ENCODE measurements at places on chromosomes 7 and 10.
A peak's percentile ranks its signal among the peaks of the same experiment; 100 is the strongest.

DNA sequence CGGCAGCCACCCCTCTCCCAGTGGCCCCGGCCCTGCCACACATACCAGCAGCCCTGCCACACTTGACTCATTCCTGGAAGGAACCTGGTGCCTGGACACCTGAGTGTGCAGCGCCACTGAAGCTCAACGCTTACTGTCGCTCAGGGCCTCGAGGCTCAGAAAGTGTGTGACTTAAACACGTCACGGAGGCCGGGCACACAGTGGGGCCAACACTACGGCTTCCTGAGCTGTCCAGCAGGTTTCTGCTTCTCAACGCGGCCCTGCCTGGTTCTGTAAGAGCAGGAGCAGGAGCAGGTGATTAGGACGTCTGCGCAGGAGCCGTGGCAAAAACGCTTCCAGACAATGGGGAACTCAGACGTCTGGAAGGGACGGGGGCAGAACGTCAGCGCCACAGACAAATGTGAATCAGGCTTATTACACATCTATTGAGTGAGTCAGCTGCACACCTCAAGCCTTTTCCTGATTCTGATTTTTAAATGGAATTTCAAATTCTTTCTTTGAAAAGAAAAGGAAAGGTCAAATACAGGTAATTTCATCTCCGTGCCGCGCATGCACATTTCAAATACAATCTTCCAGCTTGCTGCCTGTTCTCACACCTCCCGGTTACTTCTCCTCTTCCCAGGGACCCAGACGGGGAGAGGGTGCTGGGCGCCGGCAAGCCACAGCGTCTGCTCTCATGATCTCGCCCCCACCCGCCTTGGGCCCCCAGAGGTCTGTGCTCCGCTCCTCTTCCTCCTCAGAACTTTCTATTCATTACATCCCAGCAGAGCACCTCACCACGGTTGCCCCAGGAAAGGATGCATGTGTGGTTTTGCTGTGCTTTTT lies 66.6 kb downstream of the ADARB2 start:
- no peak for DNase-seq

- no peak for DNase-seq
Measured at GRCh38 chr10:132537684-132538001, at the start of gene INPP5A. Gene INPP5A (plus strand): TSS chr10:132537787. CDS start chr10:132538097, 310 bp downstream.

DNA sequence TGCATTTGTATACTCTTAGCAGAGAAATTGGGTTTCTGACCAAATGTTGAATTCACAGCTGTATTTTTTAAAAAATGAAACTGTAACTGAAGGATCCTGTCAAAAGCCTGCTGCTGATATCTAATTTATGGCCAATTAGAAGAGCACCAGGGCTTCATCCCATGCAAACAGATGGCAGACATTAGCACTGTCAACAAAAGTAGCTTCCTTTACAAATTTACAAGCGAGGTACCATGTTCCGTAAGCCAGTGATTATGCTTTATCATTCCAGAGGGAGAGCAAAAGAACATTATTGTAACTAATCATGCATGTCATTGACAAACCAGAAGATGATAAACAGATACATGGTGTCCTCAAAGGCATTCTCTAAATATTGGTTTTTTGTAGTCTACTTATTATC lies 177.2 kb upstream of the DKK1 start:
- DNase-seq: no peak

GRCh38 chr7:40723829-40724228 lies 589.0 kb downstream of the SUGCT start:
- no peak for DNase-seq

DNA sequence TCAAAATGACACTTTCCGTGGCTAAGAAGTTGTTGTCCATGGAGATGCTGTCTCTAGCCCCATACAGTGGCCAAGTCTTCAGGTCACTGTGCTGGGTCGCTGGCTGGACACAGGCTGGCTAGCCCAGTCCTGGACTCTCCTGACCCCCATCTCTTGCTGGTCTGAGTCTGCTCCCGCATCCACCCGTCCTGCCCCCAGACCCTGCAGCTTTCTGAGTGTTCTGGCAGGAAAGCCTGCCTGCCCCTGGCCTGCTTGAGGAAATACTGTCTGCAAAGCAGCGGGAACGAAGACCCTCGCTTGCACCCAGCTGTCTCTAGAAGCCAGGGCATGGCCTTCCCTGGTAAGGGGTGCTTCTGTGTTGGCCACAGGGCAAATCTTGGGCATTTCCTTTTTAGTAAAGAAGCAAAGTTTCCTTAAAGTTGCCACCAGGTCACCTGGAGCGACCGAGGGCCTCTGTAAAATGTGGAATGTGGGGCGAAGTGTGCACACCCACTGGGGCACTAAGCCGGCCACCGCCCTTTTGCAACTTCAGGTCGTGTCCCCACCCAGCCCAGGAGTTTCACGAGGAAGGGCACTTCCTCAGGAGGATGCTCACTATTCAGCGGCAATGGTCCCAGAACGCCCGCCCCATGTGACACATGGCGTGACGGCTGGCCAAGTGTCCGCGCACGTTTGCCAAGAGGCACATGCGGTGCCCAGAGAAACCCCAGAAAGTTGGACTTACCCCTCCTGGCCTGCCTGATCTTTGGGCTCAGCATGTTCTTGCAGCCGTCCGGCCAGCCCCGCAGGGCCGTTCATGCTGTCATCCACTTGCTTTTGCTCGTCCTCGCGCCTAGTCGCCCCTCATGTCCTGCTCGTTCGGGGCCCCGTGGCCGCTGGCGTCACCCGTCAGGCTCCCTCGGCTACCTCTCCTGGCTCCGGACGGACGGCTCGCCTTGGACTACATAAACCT lies 558 bp downstream of the ARHGAP22 start:
- no peak for DNase-seq

DNA sequence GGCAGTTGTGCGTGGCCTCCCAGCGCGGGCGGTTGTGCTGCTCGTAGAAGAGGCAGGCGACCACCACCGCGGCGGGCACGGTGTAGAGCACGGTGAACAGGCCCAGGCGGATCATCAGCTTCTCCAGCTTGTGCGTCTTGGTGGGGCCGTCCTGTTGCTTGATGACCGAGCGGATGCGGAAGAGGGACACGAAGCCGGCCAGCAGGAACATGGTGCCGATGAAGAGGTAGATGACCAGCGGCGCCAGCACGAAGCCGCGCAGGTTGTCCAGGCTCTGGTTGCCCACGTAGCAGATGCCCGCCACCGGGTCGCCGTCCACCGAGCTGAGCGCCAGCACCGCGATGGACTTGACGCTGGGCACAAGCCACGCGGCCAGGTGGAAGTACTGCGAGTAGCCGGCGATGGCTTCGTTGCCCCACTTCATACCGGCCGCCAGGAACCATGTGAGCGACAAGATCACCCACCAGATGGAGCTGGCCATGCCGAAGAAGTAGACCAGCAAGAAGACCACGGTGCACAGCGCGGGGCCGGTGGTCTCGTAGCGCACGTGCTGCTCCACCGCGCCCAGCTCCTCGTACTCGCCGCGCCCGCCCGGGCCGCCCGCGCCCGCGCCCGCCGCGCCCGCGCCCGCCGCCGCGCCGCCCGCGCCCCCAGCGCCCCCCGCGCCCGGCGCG lies 2.2 kb downstream of the FZD8 start:
- DNase-seq: no peak

DNA sequence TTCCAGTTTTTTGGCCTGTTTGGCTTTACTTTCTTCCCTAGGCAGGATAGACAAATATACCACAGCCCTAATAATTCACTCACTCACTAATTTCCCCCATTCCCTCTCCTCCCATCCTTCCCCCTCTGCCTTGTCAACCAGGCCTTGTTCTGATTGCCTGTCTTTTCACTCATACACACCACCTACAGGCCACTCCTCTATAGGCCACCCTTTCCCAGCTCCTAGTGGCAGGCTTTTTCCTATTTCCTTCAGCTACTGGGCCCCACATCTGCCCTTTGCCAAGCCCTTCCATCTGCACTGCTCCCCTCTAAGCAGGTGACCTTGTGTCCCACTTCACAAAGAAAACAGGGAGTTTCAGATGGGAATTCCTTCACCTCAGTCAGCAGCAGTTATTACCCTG lies 59.8 kb upstream of the MSRB2 start:
- DNase-seq: no peak

- no peak for DNase-seq
Measured at GRCh38 chr7:107939573-107940489, 48.8 kb downstream of the DLD start.

- DNase-seq: peak; percentile 79
Measured at GRCh38 chr7:151351967-151352366, 10.4 kb downstream of the NUB1 start.

DNA sequence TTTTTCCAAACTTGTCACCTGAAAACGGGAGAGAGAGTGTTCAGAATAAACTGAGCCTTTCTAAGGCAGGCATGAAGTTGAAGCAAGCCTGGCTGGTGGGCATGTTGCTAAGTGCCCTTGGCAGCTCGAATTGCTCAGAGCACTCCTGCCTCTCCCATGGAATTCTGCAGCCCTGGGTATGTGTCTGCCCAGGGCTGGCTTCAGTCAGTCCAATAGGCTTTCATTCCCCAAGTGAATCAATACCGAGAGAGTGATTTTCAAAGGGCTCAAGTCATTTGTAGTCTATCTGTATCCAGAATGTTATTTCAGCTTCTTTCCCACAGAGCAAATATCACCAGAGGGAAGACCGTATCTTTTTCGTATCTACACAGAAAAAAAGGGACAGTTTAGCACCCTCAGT lies 415.5 kb upstream of the COBL start:
- no peak for DNase-seq

- no peak for DNase-seq
Measured at GRCh38 chr10:79277579-79278269, 69.5 kb upstream of the PPIF start.

GRCh38 chr7:11191574-11192220 lies 218.0 kb downstream of the PHF14 start:
- no peak for DNase-seq

- DNase-seq: no peak
Measured at GRCh38 chr7:12504149-12504548, 66.4 kb upstream of the SCIN start.

DNA sequence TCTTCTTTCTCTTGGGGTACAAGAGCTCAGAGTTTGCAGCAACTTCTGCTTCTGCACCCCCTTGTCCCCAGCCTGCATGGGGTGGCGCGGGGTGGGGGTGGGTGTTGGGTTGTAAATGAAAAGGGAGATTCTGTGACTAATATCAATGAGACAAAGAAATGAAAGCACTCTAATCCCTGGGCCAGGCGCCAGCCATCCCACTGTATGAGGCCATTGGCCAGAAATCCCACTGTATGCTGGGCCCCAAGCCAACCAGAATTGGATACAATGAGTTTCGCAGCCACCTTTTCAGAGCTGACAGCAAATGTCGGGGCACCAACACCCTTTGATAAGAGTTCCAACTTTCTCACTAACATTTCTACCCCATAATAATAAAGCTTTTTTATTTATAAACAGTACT lies 10.9 kb upstream of the PTN start:
- DNase-seq: no peak

DNA sequence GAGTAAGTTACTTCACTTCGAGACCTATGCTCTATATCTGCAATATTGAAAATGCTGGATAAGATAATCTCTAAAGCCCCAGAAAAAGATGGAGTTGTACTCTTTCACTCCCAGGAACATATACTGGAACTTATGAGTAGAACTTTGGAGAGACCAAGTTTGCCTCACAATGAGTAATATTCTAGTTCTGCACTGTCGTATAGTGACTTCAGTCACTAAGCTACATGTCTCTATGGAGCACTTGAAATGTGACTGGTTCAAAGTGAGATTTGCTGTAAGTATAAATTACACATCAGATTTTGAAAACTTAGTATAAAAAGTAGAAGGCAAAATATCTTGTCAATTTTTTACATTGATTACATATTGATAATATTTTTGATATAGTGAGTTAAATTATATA lies 116.4 kb downstream of the PTEN start:
- no peak for DNase-seq

DNA sequence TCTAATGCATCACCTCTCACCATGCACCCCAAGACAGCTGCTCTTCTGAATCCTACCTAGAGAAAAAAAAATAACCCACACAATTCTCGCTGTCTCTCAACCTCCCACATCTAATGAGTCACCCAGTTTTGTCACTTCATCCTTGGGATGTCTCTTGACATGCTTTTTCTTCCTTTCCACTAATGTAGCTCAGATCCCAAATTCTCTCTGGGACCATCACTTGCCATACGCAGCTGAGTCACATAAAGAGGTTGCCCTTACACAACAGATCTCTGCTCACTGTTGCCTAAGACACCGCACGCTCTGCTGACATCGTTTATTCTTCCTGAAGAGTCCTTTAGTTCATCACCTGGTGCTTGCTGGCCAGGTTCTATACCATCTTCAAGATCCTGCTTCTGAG lies 606.0 kb upstream of the GALNT17 start:
- DNase-seq: no peak

DNA sequence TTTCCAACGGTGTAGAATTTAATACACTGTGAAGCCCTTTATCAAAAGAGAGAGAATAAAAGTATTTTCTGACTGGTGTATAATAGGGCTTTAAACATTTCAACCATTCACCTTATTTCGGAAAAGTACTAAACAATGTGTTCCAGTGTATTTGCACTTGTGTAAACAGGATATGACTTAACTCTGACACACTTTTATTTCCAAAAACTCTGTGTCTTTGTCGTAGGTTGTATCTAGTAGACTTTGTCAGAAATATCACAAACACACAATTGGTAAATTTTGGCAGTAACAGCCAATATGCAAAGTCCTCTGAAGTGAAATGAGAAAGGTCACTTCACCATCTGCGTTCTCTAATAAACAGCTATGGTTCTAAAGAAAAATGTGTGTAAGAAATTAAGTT lies 10.3 kb upstream of the TSPAN13 start:
- no peak for DNase-seq

- no peak for DNase-seq
Measured at GRCh38 chr7:38833329-38833728, 75.7 kb downstream of the VPS41 start.

GRCh38 chr7:45181286-45181960 lies 23.8 kb downstream of the RAMP3 start:
- DNase-seq: no peak

- DNase-seq: no peak
Measured at GRCh38 chr7:21361413-21362125, 66.3 kb upstream of the SP4 start.

DNA sequence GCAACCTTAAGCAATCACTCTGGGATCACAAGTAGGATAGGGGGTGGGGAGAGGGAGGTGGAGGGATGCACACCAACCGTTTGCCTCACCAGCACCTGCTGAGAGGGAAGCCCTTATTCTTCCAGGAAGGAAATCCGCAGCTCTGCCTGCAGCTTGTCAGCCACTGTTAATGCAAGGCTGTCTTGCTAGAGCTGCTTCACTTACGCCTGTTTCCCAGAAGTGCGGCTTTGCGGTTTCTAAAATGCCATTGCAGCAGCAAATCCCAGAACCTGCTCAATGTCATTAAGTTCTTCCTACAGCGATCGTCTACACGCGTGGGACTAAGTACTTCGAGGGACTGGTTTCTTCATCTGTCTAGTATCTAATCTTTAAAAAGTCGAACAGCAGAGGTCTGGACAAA lies 191.1 kb downstream of the ZMYND11 start:
- no peak for DNase-seq

GRCh38 chr7:55878691-55879090 lies 8.6 kb upstream of the ZNF713 start:
- no peak for DNase-seq

DNA sequence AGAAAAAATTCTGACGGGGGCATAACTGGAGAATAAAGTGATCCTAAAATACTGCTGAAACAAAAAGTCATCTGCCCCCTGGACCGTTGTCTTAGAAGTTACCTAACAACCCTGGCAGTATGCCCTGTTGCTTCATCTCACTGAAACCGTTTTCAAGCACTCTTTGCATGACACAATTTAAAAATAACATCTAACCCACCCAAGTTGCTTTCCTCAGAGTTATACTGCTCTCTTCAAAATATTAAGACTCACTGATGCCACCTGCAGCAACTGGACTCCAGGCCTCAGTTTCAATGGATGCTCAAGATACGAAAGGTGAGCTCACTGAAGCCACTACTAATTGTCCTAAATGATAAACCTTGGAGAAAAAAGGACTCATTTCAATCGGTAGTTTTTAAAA lies 57.4 kb downstream of the CDK6 start:
- DNase-seq: no peak

All from CD4-positive, alpha-beta T cell treated with Interleukin-12 subunit alpha and Interleukin-12 subunit beta, for 1 hour (primary cell).